ENCODE measurements at places on chromosomes 7 and 10.

- DNase-seq: no peak
Measured at GRCh38 chr10:89563861-89564478, 28.6 kb upstream of the SLC16A12 start.

- no peak for DNase-seq
Measured at GRCh38 chr10:131068311-131068710, 243.2 kb downstream of the TCERG1L start.

DNA sequence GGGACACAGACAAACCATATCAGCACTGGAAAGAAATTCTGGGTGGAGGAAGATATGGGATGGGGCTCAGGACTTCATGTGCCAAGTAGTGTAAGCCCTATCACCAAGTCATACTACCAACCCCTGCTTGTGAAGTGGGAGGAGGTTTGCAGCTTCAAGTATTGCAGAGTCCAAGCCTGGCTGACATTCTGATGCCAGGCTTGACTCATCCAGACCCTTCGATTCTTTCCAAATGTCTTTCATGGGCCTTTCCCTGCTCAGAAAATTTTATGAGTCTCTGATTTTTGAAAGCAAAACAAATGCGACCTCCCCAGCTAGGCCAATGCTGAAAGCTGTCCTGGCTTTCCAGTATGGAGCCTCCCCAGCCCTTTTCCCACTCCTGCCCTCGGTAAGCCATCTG, 45.1 kb upstream of the SMNDC1 start:
- DNase-seq: no peak

DNA sequence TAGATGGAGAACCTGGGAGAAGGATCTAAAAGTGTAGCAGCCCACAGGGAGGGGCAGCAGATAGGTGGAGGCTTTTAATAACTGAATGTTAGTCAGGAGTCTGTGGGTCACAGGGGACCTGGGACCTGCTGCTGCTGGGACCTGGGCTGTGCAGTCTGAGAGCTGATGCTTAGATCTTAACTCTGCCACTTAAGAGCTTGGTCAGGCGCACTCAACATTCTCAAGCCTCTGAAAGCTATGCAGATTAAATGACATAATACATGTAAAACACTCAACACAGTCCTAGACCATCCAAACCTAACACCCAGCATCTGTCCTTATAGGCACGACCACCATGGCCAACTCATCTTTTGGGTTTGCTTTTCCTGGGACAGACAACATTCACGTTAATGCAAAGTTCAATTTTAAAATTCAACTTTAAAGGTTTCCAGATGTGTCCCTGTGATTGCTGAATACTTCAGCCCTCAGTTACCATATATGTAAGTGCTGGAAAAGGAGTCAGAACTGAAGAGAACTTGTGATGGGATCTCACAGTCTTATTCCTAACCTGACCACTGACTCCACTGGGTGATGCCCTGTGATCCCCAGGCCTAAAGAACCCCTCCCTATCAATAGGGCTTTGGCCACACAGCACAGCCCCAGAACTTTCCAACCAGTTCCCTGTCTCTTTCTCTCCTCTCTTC, 321.0 kb downstream of the PLXNA4 start:
- peak; percentile 44 for DNase-seq
